Jurkat, Clone E6-1 (cell line): ENCODE measurements at places on chromosomes 6 and 20.

DNA sequence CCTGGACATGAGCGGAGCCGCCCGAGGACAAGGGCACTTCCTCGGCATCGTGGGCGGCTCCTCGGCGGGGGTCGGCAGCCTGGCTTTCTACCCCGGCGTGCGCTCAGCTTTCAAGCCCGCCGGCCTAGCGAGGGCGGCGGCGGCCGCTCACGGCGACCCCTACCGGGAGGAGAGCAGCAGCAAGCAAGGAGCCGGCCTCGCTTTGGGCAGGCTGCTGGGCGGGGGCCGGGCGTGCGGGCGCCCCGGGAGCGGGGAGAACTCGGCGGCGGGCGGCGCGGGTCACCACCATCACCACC lies 6.7 kb downstream of the PRDM13 start:
- DNase-seq: no peak

DNA sequence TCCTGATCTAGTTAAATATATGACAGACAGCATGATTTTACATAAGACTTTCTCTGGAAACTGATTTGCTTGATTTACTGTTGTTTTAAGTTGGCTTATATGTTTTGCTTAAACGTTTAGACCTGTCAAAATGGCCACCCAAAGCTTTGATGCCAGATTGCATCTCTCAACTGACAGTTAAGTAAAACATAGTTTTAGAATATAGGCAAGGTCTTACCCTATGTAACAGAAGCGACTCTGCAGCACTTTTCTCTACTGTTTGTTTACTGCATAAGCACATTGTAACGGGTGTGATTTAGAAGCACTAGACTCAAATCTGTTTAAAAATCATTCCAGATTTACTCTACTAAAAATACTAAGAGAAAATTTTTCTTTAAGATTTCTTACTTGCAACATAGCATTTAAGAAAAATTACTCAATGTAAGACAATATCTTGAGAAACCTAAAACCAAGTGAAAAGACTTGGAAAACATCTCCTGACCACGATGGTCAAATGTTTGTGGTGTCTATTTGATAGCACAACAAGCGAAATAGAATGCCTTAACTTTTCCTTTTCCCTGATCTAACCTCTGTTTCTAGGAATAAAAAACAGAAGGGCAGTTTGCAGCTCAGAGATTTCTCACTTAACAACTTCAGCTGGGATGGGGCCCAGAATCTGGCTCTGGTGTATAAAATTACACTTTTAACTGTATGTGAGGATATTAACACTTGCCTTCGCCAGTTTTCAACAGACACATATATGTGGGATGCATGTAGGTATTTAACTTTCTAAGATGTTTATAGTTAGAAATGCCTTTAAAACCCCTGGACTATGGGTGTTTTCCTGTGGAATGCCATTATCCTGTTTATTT lies 47.4 kb downstream of the AIG1 start:
- DNase-seq: no peak

- DNase-seq: no peak
Measured at GRCh38 chr20:40887105-40887504, 141.5 kb upstream of the TOP1 start.

GRCh38 chr6:147742440-147742839 lies 233.9 kb downstream of the SAMD5 start:
- no peak for DNase-seq

DNA sequence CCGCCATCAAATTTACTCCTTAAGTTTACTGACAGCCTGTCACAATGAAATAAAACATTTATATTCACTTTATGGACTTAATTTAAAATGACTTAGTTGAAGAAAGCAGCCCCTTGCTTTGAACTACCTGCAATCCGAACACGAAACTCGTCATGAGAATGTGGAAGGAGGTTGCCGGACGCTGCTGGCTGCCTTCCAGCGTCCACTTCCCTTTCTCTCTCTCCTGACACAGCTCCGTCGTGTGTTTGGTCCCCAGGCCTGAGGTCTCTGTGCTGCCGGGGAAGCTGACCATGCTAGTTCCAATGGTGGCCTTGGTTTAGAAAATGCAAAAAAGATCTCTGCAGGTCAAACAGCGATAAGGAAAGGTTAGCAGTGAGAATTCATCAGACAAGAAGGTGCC lies 519.7 kb downstream of the CDH26 start:
- no peak for DNase-seq

- DNase-seq: no peak
Measured at GRCh38 chr6:157459327-157459726, 78.3 kb downstream of the ZDHHC14 start.

- DNase-seq: no peak
Measured at GRCh38 chr6:154301086-154301625, 55.4 kb downstream of the IPCEF1 start.

GRCh38 chr6:2976060-2976459 lies 4.7 kb upstream of the SERPINB6 start:
- no peak for DNase-seq

GRCh38 chr6:11632231-11632630 lies 94.7 kb downstream of the TMEM170B start:
- no peak for DNase-seq

DNA sequence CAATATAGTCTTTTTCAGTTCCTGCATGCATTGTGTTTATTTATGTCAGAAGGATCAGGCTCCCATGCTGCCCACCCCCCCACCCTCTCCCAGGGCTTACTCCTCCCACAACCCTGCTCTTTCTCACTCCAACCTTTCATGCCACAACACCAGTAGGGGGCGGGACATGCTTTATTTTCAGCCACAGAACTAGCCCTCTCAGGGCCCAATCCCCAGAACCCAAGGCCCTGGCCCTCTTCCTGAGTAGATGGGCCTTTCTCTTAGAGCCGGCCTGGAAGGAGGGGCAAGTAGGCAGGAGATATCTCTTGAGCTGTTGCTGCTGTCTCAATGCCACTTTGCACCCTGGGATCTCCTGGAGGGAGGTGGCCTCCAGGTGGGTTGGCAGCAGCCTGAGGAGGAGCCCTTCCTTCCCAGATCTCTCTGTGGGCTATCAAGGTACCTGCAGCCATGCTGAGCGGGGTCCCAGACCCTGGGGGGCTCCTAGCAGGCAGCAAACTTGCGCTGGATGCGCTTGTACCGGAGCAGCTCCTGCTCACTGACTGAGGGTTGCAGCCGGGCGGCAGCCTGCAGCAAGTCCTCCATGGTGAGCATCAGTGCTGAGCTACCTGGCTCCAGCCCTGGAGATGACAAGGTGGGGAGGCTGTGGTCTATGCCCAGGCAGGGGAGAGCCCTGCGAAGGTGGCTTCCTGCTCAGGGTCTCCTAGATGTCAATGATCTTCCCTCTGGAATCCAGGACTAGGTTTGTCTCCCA lies 3.5 kb downstream of the GNMT start:
- peak; percentile 48 for DNase-seq

DNA sequence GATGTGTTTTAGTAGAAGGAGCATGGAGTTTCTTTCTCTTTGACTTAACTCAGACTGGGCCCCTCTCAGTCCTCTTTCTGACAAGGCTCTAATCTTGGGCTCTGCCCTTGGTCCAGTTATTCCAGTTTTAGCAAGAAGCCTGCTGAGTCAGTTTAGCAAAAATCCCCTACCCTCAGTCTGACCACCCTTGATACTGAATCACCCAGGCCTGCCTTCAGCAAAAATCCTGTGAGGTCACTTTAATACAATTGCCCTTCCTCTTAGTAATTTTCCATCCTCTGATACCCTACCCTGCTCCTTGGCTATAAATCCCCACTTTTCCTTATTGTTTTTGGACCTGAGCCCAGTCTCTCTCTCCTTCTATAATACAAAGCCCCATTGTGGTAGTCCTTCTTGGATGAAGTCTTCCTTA lies 326.7 kb upstream of the NOX3 start:
- no peak for DNase-seq

DNA sequence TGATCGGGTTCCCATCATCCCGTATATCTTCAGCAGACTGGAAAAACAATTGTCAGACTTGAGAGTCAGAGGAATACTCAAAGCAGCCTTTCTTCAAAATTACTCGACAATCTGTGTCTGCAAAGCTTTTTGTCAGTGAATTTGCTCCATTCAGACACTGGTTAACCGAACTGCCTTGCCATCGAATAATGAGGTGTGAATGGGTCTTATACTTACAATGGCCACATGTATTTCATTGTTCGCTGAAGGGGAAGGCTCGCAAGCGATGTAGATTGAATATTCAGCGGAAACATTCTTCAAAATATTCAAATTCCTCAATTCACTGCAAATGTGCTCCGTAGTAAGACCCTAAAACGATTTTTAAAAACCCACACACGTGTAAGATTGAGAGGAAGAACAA lies 32.9 kb downstream of the JAG1 start:
- DNase-seq: no peak

DNA sequence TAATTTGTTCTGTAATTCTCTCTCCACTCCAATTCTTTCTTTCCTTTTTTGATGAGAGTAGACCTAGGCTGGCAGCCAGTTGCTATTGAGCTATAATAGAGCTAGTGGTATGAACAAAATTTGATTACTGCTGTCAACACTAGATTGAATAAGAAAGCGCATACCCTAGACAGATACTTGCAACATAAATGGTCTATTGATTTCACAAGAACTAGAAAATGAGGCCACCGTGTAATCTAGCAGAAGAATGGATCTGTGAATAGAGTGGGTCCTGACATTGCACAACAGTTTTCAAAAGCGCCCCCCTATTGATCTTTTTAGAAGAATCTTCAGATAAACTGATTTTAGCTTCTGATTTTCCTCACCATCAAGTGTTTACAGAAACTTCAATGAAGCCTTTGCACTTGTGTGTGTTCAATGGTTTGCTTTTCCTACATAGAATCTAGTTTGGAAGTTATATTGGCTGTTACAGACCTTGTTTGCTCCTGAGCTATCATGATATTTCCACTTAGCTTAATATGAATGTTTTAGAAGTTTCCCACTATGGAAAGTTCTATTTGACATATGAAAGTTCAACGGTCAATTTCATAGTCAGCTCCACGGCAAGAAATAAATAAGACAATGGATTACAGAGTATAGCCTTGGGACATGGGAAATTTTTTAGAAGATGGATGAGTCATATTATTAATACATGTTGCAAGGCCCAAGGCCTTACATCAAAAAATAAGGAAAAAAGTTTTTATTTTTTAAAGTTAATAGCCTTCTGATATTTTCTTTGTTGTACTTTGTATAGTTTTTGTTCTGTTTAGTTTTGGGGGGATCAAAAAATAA lies 55.6 kb downstream of the UTRN start:
- no peak for DNase-seq

DNA sequence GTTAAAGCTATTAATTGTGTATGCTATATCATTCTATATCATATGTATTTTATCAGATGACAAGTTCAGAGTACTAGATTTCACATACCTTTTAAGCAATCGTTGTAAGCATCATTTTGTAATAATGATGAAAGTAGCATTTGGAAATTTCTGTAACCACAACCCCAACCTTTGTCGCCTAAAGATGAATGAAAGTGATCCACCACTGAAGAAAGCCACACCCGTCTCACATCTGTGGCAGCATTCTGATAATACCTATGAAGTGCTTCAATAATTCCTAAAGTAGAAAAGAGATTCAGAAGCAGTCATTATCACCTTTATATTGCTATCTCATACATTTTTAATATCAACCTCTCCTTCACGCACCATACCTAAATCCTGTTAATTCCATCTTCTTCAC lies 16.6 kb downstream of the ZUP1 start:
- DNase-seq: peak; percentile 39

DNA sequence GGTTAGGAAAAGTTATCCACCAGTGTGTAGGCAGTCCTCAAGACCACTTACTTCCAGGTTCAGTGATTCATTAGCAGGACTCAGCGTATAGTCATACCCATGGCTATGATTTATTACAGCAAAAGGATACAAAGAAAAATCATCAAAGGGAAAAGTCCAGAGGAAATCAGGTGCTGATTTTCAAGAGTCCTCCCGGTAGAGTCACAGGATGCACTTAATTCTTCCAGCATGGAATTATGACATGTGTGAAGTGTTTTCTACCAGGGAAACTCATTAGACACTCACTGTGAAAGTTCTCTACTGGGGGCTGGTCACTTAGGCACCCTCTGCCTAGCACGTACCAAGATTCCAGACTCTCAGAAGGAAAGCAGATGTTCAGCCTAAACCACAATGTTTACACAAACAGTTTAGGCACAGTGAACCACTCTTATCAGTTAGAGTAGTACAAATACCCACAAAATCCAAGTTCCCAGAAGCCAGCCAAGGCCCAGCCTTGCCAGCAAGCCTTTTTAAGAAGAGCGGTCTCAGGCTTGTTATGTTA lies 10.2 kb downstream of the WFDC3 start:
- no peak for DNase-seq

GRCh38 chr6:22300273-22300998 lies 3.6 kb upstream of the PRL start:
- DNase-seq: no peak

DNA sequence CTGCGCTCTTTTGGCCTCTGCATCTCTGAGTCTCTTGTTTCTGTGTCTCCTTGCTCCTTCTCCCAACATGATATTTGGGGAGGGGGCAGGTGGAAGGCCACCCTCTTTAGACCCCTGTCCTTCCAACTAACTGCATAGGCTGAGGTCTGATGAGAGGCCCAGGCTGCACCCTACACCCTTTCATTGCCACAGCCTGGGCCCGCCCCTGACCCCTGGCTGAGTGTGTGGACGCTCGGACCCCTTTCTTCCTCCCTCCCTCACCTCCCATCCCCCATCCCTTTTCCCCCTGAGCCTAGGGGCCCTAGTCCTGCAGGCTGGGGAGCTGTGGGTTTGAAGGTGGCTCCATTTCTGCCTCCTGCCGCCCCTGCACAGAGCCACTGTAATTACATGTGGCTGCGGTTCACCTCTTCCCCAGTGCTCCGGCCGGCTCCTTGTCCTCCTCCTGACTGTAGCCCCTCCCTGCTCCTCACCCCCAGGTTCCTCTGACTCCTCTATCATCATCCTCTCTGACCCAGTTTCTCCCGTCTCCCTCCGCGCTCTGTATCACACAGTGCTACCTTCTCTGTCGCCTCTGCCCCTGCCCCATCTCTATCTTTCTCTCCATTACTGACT lies 6.8 kb downstream of the MDFI start:
- DNase-seq: no peak

DNA sequence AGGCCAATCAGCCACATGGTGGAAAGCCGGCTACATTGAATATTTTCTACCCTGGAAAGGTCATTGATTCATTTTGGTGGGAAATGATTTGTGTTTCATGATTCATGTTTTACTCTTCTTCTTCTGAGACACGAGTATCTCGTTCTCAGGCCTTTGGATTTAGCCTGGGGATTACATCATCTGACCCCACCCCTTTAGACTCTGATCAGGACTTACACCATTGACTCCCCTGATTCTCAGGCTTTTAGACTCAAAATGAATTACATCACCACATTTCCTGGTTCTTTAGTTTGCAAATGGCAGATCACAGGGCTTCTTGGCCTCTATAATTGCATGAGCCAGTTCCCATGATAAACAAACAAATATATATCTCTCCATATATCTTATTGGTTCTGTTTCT lies 228.8 kb downstream of the ADGRG6 start:
- no peak for DNase-seq

DNA sequence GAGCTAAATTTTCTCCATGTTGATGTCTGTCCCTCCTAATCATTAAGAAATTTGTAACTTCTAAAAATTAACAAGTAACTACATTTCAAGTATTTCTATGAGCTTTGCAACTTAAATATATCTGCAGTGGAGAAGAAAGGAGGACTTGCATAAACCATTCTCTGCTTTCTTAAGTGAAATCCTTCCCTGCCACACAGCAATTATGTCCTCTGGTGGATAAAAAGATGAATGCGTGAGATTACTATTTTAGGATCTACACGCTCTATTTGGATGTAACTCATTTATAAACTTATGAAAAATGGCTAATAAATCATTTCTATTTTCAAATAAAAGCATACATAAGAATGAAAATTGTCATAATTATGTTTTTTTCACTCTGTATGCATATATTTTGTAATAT lies 338.0 kb upstream of the PTCHD4 start:
- peak; percentile 28 for DNase-seq

GRCh38 chr6:161027385-161027784 lies 35.8 kb downstream of the MAP3K4 start:
- DNase-seq: no peak
